ENCODE measurements at places on chromosomes 7 and 10.

DNA sequence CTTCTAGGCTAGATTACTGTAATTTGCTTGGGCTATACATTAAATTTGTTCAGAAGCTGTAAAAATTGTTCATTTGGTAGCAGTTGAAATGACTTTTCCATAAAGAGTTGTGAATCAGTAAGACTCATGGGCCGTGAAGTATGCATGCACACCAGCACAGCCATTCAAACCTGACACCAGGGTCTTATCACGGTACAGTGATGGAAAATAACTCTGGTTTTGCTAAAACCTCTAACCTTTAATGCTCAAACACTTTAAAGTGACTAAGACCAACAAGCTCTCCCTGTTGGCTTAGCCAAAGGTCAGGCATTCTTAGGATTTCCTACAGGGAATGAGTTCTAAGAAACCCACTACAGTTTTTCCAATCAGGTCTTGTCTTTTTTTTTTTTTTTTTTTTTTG is 11.5 kb downstream of the ARL3 start:
- DNase-seq: no peak

GRCh38 chr7:12759151-12759550 is 71.7 kb downstream of the ARL4A start:
- DNase-seq: peak; percentile 20

GRCh38 chr7:70647801-70648498 is 484.0 kb upstream of the GALNT17 start:
- no peak for DNase-seq

GRCh38 chr10:91700273-91700672 is 67.4 kb upstream of the PPP1R3C start:
- no peak for DNase-seq

DNA sequence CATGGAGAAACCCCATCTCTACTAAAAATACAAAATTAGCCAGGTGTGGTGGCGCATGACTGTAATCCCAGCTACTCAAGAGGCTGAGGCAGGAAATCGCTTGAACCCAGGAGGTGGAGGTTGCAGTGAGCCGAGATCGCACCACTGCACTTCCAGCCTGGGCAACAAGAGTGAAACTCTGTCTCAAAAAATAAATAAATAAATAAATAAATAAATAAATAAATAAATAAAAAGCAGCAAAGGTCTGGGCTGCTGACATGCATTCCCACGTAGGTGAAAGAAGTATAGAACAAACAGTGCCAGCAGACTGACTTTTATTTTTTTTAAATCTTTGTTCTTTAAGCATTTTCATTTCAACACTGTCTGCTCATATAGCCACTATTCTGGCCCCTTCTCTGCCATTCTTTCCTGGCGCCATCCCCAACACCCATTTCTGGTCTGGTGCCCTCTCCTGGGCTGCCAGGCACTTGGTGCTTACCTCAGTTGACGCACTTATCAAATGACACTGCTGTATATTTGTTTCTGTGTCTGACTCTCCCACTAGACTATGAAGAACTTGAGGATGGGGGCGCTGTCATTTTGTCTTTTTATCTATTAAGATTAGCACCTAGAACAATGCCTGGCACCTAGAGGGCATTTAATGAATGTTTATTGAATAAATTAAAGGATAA is 15.6 kb downstream of the FAM107B start:
- no peak for DNase-seq

DNA sequence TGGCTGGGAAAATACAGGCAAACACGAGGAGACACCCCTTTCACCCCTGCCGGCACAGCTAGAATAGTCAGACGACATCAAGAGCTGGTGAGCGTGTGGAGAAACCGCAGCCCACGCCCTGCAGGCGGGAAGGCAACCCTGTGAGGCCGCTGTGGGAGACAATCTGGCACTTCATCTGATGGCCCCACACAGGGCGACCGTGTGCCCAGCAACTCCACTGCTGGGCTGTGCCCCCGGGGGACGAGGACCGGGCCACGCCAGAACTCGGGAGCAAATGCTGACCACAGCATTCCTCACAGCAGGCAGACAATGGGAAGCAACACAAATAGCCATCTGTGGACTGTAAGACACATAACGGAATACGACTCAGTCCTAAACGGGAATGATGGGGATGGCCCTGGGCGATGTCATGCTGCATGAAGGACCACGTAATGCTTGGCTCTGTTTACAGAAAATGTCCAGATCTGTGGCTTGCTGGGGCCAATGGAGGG is 58.9 kb downstream of the CFAP46 start:
- DNase-seq: no peak

- DNase-seq: no peak
These were observed 6.2 kb downstream of the ABI1 start for GRCh38 chr10:26854524-26854923.

DNA sequence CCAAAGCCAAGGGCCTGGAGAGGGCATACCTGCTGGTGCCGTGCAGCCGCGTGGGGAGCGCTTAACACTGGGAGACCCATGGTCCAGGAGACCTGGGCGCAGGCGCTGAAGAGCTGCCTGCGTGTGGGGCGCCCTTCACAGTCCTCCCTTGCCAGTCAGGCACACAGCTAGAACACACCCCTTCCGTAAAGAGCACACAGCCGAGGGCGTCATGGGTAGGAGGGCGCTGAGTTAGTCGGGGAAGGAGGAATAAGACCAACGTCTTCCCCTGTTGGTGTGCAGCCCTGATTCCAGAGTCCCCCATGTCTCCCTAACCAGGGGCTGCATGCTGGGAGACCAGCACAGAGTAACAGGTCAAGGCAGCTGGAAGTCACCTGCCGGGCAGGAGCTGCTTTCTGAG is 273.9 kb downstream of the USP6NL start:
- DNase-seq: no peak

DNA sequence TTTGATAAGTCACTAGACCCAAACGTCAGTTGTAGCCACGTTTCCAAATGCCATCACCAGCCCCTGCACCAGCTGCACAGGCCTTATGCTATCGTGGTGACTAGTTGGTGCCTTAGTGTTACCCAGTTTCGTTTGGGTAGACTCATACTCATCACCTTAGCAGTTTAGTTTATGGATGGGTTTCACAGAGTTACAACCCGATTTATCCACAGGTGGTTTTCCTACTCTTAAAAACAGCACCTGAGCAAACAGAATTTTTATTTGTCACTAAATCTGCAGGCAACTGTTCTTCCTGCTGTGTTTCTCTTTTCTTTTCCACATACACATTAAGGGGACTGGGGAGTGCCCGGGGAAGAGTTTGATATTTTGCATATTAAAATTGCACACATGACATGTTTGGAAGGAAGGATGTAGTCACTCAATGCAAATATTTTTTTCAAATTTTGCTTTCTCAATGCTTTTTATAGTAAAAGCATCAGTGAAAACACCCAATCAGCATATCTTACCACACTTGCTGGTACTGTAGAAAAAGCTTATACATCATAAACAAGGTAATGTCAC is 41.6 kb downstream of the PDSS1 start:
- DNase-seq: peak; percentile 70

DNA sequence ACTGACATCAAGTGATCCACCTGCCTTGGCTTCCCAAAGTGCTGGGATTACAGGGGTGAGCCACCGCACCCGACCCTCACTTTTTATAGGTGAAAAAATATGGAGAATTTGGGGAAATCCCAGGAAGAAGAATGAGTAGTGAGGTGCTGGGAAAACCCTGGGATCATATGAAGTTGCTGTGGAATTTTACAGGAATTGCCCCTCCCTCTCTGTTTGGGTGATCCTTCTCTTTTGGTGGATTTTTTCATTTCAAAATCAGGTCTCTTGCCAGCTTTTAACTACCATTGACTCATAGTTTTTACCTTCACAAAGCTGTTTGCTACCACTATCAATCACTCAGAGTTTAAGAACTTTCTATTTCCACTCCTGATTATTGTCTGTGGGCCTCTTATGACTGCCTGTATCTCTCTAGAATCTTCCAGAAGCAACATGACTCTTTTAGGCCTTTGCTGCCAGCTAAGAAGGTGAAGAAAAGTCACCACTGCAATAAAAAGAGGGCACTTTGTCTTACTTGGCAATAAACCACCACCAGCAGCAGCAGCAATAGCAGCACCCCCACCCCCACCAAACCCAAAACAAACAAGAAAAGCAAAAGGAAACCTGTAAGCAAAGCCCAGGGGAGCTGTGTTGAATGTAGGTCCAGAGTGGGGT is 4.0 kb upstream of the GIMAP8 start:
- peak; percentile 34 for DNase-seq

DNA sequence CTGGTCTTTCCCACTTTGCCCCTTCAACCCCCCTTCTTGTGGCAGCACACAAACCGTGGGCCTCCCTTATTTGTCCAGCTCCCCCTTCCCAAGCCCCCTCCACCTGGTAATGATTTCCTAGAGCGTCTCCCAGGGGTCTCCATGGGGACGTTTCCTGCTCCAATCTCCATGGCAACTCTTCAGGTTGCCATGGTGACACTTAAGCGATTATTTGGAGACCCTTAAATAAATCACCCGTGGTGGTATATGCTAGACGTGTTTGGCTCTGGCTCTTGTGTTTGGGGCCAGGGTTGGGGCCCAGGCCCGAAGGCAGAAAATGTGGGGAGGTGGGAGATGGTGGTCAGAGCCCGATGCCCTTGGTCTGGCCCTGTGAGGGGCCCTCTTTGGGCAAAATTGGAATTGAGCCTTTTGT is 41.1 kb upstream of the DLG5 start:
- no peak for DNase-seq

DNA sequence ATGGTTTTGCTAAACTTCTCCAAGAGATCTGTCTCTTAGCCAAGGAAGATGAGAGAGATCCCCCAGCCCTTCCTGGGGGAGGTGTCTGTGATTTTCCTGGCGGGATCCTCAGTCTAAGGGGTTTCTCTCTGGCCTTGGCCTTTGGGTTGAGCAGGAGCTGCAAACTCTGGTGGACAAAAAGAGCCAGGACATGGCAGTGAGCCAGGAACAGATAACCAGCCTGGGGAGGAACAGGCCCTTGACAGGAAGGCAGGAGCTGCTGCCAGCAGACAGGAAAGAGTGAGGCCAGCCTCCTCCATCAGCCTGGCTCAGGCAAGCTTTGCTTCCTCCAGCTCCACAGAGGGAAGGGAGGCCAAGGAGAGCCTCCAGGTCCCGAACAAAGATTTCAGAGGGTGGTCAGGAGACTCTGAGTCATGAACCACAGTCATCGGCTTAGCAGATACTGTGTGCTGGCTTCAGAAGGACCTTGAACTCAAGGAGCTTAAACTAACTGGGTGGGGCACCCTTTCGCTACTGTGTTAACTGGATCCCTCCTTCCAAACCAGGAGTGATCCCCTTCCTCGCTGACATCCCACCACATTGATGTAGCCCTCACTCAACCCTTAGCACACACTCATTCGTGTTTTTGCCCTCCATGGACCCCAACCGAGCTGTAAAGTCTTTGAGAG is 34.7 kb downstream of the DDIT4 start:
- no peak for DNase-seq

GRCh38 chr7:2616387-2617324 is 15.1 kb upstream of the TTYH3 start:
- no peak for DNase-seq

DNA sequence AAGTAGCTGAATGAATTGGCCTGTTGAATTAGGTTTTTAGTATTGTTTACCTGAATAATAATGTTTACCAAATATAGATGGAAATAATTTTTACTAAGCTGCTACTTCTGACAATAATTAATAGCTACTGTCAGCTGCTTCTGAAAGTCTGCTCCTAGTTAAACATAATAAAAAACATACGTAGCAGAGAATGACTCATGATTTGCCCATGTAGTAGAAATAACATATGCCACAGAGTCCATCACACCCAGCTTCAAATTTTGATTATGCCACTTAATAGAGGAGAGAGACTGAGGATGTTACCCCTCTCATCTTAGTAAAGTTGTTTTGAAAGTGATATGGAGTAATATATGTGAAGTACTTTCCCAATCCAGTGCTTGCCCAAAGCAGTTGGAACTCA is 57.6 kb upstream of the MDFIC start:
- DNase-seq: peak; percentile 16
